H54 (cell line): ENCODE measurements at places on chromosomes 1 and 21.

DNA sequence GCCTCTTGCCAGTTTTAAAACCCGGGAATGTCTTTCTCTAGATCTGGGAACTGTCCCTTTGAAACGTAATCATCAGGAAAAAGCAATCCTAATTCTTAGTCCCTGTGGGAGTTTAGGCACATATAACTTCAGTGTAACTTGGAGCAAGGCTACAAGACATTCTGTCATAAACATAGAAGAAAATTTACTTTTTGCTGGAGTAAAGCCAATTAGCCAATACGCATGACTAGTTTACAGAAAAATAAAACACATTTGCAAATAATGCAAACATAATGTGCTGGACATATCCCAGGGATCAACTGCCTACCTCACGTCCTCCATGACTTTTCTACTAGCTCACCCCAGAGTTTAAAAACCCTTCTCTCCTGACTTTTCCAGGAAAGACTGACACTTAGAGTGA is 970.6 kb downstream of the MRPL39 start:
- no peak for DNase-seq

DNA sequence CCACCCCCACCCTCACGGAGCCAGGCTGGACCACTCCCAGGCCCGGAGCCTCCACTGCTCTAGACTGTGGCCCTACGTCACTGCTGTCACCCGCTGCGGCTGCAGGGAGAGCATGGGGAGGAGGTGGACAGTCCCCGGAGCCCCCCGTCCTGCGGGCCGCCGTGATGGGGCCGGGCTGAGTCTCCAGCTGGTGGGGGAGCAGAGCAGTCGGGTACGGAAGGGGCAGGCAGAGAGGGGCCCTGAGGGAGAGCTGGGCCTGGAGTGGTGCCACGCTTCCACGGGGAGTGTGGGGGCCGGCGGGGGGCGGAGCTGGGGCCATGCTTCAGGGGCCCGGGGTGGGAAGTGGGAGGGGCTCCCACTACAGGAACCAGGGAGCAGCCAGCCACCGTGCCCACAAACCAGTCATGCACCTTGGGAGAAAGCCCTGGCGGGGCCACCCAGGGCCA is 98.9 kb upstream of the KCNK1 start:
- no peak for DNase-seq

GRCh38 chr1:246275036-246275435 is 232.0 kb downstream of the SMYD3 start:
- no peak for DNase-seq

GRCh38 chr1:152904688-152905440 is 3.5 kb upstream of the IVL start:
- DNase-seq = no peak

DNA sequence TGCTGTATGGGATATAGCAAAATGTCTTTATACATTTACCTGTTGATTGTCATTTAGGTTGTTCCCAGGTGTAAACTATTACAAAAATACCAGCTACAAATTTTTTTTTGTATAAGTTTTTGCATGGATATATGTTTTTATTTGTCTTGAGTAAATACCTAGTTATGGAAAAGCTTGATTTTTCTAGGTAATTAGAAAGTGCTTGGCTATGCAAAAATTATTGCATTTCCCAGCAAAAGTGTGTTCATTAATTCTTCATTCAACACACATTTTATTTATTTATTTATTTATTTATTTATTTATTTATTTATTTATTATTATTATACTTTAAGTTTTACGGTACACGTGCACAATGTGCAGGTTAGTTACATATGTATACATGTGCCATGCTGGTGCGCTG is 22.1 kb downstream of the PDE4B start:
- no peak for DNase-seq

- no peak for DNase-seq
These were observed 30.0 kb downstream of the ZNF697 start for GRCh38 chr1:119617751-119618691.

GRCh38 chr1:219987325-219987724 is 59.0 kb upstream of the SLC30A10 start:
- DNase-seq = no peak

DNA sequence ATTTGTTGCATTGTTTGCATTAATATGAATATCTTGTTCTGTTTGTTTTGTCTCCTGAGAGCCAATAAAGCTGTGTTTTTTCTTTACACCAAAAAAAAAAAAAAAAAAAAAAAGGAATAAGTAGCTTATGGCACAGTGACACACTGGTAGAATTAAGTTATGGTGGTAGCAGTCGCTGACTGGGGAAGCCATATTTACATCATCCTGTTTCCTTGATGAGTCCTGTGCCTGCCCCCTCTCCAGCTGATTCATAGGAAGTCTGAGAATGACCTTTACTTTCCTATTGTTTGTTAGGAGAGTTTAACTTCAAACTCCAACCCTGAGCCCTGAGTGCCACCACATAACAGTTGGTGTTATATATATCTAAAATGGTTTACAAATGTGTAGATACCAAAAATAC is 62.2 kb downstream of the OBSCN start:
- no peak for DNase-seq

GRCh38 chr1:197675583-197676208 is 99.6 kb downstream of the DENND1B start:
- DNase-seq = no peak

DNA sequence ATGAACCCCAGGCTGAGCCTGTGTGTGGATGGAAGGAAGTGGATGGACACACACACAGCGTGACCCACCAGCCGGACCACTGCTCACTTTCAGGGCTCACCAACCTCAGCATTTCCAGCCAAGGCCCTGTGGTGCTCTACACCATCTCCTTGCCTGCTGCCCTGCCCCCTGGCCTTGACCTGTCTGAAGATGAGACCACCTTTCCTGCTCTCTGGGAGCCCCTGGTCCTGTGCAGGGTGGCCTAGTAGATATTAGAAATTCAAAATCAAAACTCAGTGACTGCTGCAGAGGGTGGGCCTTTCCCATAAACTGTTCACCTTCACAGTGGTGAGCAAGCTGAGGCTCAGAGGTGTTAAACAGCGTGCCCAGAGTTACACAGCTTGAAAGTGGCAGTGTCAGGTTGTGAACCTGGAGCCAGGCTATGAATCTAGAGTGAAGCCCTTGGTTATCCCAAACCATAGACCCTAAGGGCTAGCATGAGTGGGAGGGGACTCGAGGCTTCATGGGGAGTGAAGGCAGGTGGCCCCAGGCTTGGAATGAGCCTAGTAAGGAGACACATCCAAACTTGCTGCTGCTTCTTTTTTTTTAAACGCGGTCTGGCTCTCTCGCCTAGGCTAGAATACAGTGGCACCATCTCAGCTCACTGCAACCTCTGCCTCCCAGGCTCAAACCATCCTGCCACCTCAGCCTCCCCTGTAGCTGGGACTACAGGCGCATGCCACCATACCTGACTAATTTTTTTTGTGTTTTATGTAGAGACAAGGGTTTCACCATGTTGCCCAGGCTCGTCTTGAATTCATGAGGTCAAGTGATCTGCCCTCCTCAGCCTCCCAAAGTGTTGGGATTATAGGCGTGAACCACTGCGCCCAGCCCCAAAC is 41.5 kb downstream of the MAN1C1 start:
- no peak for DNase-seq

DNA sequence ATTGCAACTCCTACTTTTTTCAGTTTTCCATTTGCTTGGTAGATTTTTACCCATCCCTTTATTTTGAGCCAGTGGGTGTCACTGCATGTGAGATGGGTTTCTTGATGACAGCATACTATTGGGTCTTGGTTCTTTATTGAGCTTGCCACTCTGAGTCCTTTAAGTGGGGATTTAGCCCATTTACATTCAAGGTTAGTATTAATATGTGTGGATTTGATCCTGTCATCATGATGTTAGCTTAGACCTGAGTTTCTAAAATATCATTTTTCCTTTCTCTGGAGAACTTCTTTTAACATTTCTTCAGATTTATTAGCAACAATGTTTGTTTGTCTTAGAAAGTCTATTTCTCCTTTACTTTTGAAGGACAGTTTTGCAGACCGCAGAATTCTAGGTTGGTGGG is 11.8 kb upstream of the S100B start:
- no peak for DNase-seq

- no peak for DNase-seq
These were observed 206.9 kb downstream of the ASTN1 start for GRCh38 chr1:176957603-176958002.

DNA sequence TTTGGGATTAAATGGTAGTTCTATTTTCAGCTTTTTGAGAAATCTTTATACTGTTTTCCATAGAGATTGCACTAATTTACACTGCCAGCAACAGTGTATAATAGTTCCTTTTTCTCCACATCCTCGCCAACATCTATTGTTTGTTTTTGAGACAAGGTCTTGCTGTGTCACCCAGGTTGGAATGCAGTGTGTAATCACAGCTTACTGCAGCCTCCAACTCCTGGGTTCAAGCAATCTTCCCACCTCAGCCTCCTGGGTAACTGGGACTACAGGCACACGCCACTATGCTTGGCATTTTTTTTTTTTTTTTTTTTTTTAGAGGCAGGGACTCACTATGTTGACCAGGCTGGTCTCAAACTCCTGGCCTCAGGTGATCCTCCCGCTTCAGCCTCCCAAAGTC is 164.5 kb upstream of the CXADR start:
- no peak for DNase-seq

DNA sequence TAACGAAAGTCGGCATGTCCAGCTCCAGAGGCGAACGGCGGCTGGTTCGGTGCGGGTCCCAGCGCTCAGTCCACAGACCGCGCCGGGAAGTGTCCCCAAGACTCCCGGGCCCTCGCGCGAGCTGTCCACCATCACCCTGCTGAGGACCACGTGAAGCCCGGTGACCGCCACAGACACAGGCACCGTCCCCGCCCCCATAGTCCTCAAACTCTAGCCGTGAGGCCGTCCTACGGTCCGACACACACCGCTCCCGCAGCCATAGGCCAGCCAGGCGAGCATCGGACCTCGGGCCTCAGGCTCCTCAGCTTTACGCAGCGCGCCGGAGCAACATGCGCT is 535 bp downstream of the SETD4 start:
- peak; percentile 63 for DNase-seq

GRCh38 chr1:198253668-198254067 is 96.9 kb downstream of the NEK7 start:
- DNase-seq = no peak

- DNase-seq = no peak
These were observed 14.9 kb downstream of the ARMH1 start for GRCh38 chr1:44689447-44689765.

- DNase-seq = no peak
These were observed 113.4 kb upstream of the SLC25A33 start for GRCh38 chr1:9425859-9426258.

DNA sequence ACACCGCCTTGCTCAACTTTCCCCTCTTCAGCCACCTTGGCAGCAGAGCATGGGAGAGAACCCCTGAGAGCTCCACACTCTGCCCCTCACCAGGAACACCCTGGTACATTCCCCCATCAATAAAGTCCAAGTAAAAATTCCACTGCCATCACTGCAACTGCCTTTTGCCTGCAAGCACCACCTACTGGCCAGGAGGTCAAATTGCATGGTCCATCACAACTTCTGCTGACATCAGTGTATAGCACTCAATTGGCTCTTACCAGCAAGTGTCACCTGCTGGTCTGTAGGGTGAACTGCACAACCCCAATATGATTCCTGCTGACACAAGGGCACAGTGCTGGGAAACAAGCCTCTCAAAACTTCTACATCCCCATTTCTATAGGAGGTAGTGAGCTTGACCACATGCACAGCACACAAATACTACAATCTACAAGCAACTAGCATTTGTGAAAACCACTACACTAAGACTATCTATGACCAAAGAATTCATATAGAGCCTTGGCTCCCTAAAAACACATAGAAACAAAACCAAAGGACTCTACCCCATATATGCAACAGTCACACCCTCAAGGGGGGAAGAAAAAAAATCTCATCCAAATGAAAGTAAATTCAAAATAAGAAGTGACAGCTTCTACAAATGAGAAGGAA is 69.2 kb downstream of the FASLG start:
- DNase-seq = peak; percentile 17

- DNase-seq = no peak
These were observed 35.2 kb upstream of the KCNJ15 start for GRCh38 chr21:38221594-38221993.
